ENCODE measurements at places on chromosomes 16 and 17.

DNA sequence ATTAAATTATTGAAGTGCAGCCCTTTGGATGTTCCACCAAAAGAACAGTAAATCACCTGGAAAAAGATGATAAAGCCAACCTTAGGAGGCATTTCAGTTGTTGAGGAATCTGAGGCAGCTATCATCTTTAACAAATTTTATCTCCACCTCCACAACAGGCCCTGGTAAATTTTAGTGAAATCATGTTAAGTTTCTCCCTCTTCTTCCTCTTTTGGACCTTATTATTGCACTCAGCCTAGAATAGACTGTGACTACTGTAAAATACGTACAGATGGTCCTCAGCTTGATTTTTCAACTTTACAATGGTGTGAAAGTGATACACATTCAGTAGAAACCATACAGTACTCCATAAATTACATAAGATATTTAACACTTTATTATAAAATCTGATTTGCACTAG is 90.3 kb downstream of the USP32 start:
- DNase-seq: no peak

GRCh38 chr16:6557353-6558023 is 775.2 kb upstream of the RBFOX1 start:
- no peak for DNase-seq

DNA sequence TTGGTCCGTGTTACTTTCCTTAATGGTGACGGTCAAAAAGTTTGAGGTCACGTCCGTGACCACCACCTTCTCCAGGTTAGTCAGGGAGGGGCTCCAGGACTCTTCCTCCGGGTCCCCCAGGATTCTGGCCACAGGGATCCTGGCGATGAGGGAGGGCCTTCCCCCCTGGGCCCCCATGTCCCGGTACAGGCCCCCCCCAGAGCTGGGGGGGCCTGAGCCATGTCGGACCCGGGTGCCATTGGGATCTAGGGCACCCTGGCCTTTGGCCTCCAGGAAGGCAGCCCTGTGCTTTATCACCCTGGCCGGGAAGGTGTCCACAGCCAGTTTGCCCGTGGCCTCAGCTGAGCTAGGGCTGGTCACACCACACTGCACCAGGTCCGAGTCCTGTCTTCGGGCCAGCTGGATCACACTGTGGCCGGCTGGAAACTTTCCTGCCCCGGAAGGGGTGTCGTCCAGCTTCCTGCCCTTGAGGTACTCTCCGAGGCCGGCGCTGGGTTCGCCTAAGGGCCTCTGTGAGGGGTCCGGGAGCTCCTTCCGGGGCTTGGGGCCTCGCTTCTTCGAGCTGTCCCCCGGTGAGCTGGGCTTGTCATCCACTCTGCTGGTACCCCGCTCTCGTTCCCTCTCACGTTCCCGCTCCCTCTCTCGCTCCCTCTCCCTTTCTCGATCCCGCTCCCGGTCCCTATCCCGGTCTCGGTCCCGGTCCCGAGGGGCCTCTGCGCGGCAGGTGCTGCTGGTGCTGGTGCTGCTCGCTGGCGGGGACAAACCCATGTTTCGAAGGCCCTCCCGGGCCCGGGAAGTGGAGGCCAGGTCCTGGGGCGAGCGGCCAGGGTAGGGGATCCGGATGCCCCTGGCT is 2.0 kb downstream of the CBX8 start:
- no peak for DNase-seq

GRCh38 chr16:87679593-87680271 is 77.4 kb downstream of the JPH3 start:
- no peak for DNase-seq

- no peak for DNase-seq
Observed at GRCh38 chr17:19943026-19943425, 34.6 kb downstream of the AKAP10 start.

DNA sequence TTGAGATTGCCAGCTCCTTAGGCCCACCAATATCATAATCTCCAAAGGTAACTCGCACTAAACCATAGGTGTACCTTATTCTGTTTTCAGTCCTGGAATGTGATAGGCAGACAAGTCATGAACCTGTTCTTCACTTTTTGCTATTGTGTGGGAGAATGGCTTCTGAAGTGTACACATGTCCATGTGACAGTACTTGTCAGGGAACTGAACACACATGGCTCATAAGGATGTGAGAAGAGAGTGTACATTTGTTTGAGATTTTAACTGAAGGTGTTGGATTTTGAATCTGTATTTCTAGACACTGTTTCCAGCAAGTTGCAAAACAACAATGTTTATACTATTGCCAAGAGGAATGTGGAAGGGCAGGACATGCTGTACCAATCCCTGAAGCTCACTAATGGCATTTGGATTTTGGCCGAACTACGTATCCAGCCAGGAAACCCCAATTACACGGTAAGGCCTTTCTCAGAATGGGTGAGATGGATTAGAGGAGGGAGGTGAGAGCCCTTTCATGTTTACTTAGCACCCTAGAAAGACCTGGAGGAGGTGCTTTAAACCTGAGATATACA is 14.5 kb upstream of the RASL10B start:
- no peak for DNase-seq

- DNase-seq: no peak
Observed at GRCh38 chr16:21226749-21227148, 6.8 kb upstream of the ANKS4B start.

DNA sequence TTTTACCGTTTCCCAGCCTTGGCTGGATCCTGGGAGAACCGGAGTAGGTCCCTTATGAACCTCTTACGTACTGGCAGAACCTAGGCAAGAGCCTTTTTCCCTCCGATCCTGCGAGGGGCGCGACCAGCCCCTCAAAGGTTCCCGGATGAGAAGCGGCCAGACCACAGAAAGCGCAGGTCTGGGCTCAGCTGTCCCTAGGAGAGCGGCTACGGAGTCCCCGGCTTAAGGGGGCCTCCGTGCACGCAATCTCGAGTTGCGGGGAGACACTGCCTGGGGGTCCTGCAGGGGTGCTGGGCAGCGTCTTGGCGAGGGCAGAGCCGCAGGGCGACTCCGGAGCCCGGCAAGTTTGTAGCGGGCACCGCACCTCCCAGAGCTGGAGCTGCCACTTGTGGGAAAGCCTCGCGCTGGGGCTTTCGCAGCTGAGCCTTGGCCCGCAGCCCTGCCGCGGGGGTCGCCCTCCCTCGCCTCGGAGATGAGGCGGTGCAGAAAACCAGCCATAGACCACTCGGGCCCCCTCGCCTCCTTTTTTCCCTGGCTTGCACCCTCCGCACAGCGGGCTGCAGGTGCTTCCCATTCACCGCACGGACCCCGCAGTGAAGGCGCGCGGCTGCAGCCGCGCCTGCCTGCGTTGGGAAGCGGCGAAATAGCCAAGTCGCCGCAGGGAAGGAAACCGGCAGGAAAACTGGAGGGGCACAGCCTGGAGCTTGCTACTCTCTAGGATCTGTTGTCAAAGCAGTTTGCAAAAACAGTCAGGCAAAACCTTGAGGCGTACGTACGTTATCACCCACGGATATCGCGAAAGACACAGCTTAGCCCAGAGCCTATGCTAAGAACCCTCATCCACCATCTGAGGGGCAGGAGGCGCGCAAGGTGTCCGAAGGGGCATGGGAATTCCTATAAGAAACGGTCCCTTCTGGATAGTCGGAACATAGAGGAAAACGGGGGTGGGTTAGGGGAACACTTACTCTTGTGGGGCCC is 834 bp downstream of the CDH8 start:
- DNase-seq: no peak

GRCh38 chr17:83174362-83175118 is 95.1 kb downstream of the METRNL start:
- DNase-seq: no peak

DNA sequence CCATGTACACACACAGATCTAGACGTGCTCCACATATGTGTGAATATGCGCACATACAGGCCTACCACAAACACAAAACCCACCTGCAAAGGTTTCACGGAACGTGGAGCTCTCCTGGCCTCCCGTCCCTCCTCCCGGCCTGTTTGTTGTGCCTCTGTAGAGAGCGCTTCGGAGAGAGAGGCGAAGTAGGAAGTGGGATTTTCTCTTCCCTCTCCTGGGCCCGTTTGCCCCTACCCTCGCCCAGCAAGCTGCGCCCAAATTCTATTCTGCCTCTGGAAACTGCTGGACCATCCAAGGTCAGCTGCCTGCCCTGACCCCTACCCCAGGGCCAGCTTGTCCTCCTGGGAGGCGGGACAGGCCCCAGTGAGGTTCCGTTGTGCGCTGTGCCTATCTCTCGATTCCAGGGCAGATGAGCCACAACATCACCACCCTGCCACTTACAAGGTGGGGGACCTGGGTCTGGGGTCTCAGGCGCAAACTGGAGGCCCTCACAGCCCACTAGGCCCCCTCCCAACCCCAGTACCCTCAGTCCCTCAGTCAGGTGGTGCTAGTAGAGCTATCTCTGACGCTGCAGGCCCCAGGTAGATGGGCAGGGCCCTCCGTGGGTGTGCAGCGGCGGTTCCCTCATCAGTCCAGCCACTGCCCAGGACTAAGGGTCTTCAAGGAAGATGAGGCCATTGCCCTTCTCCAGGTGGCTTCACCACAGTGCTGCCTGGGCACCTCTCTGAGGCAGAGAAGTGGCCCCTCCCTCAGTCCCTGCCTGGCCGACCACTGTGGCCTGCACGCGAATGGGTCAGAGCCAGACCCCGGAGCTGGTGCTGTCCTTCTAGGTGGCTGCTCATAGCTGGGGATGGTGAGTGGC is 54.2 kb downstream of the BEAN1 start:
- no peak for DNase-seq

DNA sequence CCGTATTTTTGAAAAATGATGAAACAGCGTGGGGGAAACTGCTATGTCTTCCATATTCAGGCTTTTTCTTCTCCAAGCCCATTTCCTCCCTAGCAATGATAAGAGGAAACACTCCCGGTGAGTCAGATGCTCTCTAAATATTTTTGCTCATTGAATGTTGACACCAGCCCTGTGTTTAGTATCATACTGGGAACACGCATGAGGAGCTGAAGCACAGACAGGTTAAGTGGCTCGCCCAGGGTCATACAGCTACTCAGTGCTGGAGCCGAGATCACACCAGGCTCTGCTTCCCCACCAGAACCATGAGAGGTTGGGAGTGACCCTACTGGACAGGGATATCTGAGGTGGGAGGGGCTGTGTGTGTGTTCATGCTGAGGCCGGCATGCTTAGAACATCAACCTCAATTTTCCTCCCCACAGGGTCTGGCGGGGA is 37.8 kb upstream of the ADGRG1 start:
- no peak for DNase-seq

- no peak for DNase-seq
Observed at GRCh38 chr16:30113031-30113710, at the start of gene GDPD3. GDPD3 (minus strand) TSS chr16:30113537; CDS start chr16:30113478, 59 bp downstream.

DNA sequence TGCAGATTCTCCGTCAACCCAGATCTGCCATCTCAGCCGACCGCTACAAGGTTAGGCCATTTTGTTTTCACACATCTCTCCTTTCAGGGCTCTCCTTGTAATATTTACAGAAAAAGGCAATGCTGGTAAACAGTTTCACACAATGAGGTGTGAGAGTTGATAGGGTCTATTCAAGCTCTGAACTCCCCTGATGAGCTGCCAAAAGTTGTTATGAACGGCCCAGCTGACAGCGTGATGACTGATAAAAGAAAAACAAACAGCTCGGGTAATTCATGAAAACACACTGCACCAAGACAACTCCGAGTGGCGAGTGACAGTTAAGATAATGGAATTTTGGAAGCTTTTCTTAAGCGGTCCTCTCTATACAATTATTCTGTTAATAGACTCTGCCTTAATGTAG is 68.1 kb upstream of the IRX5 start:
- DNase-seq: no peak

- no peak for DNase-seq
Observed at GRCh38 chr17:17500999-17501605, 4.9 kb upstream of the RASD1 start.

GRCh38 chr17:50015146-50015545 is 20.1 kb upstream of the DLX3 start:
- DNase-seq: no peak

- peak; percentile 87 for DNase-seq
Observed at GRCh38 chr16:89361751-89362539, 128.4 kb downstream of the ANKRD11 start.

- no peak for DNase-seq
Observed at GRCh38 chr17:1762233-1762900, 507 bp downstream of the SERPINF1 start.

- peak; percentile 76 for DNase-seq
Observed at GRCh38 chr17:20063665-20064648, 54.8 kb downstream of the SPECC1 start.

DNA sequence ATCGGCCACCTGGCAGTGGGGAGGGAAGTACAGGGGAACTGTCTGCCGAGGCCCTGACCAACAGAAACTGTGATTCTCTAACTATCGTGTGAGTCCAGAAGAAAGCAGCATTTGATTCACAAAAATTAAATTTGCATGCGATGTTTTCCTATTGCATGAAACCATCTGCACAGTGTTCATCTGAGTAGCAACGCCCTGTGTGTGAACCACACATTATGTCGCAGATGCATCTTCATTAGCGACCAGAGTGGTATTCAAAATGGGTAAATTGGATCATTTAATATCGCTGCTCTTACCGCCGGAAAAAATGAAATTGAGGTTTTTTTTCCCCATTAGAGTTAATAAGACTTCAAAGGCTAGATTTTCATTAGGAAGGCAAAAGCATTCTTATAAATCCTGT is 260.6 kb downstream of the ABCC12 start:
- DNase-seq: no peak

GRCh38 chr17:55056526-55056925 is 88.0 kb downstream of the STXBP4 start:
- no peak for DNase-seq

DNA sequence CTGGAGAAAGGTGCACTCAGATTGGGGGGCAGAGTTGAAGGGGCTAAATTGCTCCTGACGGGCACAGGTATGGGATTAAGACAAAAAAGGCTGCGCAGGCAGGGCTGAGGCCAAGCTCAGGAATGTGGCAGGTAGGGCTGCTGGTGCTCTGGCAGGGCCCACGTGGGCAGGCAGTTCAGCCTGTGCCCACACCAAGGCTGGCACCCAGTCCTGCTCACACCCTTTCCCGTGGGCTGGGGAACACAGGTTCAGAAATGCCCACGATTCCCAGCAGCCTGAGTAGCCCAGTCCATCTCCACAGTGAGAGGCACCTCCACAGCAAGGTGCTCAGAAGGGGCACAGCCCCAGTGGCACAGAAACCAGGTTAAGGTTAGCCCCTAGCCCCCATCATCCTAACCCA is 4.4 kb downstream of the HDAC5 start:
- no peak for DNase-seq

DNA sequence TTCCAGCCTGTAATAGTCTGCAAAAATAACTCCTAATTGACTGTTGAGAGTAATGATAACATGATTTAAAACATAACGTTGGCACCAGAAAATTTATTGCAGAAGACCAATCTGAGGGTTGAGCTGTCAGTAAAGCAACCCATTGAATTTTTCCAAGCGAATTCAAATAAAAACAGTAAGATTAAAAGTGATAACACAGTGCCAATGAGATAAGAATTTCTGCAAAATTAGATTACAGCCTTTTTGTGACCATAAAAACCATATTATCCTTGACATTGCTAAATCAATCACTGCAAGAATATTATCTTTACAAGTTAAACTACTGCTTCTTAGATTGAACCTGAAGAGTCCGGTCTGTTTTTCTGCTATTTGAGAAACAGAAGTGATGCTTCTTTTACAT is 341.4 kb downstream of the CDH11 start:
- no peak for DNase-seq

- no peak for DNase-seq
Observed at GRCh38 chr16:79229361-79229760, 371.2 kb downstream of the MAF start.

- DNase-seq: no peak
Observed at GRCh38 chr16:66741950-66742808, 9.2 kb downstream of the DYNC1LI2 start.
